ENCODE measurements at places on chromosomes 3 and 15. TPM values are rescaled to one million over a fixed set of nuclear protein-coding genes. Genes with fewer than 3 reads are reported as not detected.
A peak's percentile ranks its signal among the peaks of the same experiment; 100 is the strongest.

The CCR9 gene
- total RNA-seq, result not detected

The ZNF501 gene
- 1.6 TPM for total RNA-seq

The PAK6 gene
- total RNA-seq, result 0.26 TPM

The SLC27A2 gene
- total RNA-seq, result 78.0 TPM

The ZDHHC23 gene
- total RNA-seq, result 1.8 TPM

The ATP10A gene
- total RNA-seq, result 47.9 TPM

The TNFSF10 gene
- 123 TPM for total RNA-seq

DNA sequence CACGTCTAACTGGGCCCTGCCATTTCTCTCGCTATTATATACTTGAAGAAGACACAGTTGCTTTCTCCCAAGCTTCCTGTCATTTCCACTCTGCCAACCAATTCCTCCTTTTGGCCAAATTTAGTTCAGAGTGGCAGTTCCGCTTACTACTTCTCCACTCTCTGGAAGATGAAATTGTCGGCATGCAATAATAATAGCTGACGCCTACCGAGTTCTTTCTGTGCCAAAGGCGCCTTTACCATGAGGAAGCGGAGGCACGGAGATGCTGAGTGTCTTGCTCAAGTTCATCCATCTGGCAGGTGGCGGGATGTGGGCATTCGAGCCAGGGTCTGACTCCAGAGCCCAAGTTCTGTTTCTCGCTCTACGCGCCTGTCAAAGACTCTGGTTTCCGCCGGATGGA, 14.6 kb upstream of the NRROS start:
- peak overlapping the region; percentile 47 for H3K4me3 ChIP-seq
- H3K27me3 ChIP-seq, result no peaks in the 10 kb centered on the region
- DNase-seq, result no peak

- H3K27ac ChIP-seq, result no peak overlapping the region
- no peak for DNase-seq
- H3K4me1 ChIP-seq, result no peaks in the 10 kb centered on the region
- H3K36me3 ChIP-seq, result peaks cover 6% of the 10 kb centered on the region
- no peak overlapping the region for H3K4me3 ChIP-seq
Observed at GRCh38 chr3:105555206-105555605, 188.5 kb downstream of the ALCAM start.

- no peak overlapping the region for H3K27ac ChIP-seq
- peaks cover 6% of the 10 kb centered on the region for H3K4me1 ChIP-seq
- H3K4me3 ChIP-seq, result no peak overlapping the region
- H3K36me3 ChIP-seq, result no peaks in the 10 kb centered on the region
Observed at GRCh38 chr3:167862104-167862730, 126.7 kb downstream of the SERPINI1 start.

- H3K4me3 ChIP-seq, result no peak overlapping the region
- peaks cover 35% of the 10 kb centered on the region for H3K36me3 ChIP-seq
- peaks cover 10% of the 10 kb centered on the region for H3K27me3 ChIP-seq
- no peak overlapping the region for H3K27ac ChIP-seq
Observed at GRCh38 chr3:128079823-128080222, 27.6 kb downstream of the SEC61A1 start.

DNA sequence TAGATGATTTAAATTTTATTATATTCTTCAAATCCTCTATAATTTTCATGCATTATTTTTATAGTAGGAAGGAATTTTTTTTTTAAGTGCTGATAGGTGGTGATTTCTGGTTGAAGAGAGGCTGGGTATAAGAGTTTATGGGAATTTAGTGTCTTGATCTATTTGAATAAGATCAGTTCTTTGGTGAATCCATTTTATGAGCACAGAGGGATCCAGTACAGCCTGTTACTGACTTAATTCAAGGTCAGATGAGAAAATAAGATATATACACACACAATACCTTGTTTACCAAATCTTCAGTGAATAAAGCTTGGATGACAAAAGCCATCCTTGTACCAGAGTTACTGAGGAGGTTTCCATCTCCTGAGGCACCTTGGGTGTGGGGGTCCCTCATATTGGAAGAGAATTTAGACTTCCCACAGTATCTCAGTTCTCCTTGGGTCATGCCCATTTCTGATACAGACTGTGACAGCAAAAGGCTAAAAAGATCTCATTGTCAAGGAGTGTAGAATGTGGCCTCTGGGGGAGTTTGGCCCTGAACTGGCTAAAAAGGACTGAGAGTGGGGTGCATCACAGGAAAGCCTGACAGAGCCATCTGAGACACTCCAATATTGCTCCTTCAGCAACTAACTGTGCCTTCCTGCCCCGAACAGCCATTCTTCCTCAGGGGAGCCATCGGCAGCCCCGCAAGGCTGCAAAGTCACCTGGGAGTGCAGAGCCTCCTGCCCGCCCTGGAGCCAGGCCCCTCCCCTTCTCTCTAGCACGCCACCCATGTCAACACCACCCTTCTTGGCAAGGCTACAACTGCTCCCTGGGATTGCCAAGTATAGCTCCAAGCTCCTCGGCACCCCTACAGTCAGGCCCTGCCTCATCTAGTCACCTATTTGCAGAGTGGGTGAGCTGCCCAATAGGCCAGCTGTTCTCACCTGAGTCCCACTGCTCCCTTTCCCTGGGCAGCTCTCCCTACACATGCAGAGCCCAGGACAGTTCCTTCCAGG, 43.1 kb upstream of the HACD2 start:
- no peaks in the 10 kb centered on the region for H3K36me3 ChIP-seq
- H3K27ac ChIP-seq, result no peak overlapping the region
- no peak overlapping the region for H3K4me3 ChIP-seq
- H3K27me3 ChIP-seq, result peaks cover 2% of the 10 kb centered on the region

DNA sequence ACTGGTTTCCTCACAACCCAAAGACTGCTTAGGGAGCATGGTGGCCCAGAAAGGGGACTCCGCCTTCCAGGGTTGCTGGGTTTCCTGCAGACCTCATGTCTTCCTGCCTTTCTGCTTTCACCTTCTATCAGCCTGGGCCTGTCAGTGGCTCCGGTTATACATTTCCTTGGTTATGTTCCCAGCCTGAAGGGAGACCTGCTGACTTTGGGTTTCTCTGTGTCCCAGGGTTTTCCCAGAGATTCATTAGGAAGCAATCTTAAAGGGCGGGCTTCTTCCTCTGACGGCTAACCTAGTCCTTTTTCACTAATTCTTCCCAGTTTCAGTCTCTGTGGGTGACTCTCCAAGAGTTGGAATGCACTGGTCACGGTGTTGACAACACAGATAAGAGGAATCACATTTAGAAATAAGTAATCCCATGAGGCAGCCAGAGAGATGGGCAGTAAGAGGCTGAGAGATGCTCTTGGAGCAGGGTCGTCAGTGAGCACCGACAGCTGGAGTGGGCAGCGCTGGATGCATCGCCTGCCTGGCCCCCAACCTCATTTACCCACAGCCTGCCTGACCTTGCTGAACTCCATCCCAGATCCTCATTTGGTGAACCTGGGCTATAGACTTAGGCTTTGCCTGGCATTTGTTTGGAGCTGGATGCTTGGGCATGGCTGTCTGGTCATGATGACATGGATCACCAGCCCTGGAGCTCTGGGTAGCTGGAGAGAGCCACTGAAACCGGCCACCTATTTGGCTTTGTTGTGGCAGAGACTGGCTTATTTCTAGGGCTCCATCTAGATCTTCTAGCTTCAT, 10.0 kb upstream of the EHD4 start:
- H3K27ac ChIP-seq, result no peak overlapping the region
- DNase-seq, result no peak
- H3K4me1 ChIP-seq, result peaks cover 43% of the 10 kb centered on the region

- no peaks in the 10 kb centered on the region for H3K27me3 ChIP-seq
- H3K4me1 ChIP-seq, result peaks cover 56% of the 10 kb centered on the region
- peaks cover 5% of the 10 kb centered on the region for H3K36me3 ChIP-seq
- peak; percentile 9 for DNase-seq
Observed at GRCh38 chr3:12966847-12967605, 106.2 kb downstream of the IQSEC1 start.
